ENCODE measurements at places on chromosomes 5 and 9.

- no peak for DNase-seq
These were observed 14.0 kb downstream of the MAP3K1 start for GRCh38 chr5:56829137-56829908.

DNA sequence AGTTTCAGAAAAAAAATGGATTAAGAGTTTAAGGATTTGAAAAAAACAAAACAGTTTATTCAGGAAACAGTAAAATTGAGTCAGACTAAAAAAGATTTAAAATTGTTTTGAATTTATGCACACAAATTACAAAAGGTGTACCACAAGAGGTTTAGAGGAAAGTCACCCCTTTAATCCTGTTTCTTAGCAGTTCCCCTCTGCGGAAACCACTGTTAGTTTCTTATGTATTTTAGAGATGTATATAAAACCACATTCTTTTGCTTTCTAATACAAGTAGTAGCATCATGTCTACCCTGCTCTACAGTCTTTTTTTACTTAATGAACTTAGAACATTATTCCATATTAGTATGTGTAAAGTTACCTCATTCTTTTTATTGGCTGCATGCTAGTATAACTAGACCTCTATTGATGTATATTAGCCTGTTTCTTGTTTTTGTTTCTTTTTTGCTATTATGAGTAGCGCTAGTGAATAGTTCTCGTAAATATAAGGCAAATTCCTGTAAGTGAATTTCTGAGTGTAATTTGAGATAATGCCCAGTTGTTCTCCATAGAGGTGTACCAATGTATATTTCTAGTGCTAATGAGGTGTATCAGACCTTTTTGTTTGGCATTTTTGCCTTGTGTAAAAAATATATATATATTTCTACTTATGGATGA lies 20.0 kb downstream of the GPBP1 start:
- no peak for DNase-seq

DNA sequence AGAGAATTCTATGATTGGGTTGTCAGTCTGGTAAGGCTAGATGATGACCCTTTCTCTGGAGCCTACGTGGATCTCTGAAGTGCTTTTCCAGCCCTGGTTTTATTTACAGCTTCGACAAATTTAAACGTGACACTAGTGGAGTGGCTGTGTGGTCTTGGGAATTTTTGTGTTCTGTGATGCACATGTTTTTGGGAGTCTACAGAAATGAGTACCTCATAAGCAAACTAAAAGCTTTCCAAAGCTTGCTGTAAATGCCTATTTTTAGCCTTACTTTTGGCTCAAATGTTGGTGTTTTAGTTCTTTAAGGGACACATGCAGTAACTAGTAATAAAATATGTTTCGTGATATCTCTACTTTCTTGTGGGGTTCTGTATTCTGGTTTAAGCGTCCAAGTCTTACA lies 3.3 kb downstream of the LARP1 start:
- no peak for DNase-seq

DNA sequence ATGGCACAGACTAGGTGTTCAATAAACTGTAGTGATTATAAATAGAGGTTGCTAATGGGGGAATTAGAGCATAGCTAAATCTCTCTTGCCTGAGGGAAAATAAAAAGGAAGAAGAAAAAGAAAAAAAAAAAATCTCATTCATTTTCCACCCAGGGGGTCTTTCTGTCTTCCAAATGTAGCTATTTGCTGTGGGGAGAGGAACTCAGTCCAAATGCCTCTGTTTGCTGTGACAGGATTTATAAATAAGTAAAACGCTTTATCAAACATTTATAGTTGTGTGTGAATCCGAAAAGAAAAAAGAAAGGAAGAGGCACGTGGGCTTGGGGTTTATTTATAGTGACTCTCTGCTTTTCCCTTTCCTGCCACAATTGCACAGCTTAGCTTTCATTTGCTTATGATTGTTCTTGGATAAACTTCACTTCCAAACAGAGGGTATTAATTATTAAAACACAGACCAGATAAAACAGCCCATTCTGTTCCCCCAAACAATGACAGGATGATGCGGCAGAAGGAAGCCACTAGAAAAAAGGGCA lies 245.7 kb downstream of the ASTN2 start:
- no peak for DNase-seq

All from NCI-H1092 (cell line).